ENCODE measurements at places on chromosomes 6 and 20. TPM values are rescaled to one million over a fixed set of nuclear protein-coding genes. Genes with fewer than 3 reads are reported as not detected.

DNA sequence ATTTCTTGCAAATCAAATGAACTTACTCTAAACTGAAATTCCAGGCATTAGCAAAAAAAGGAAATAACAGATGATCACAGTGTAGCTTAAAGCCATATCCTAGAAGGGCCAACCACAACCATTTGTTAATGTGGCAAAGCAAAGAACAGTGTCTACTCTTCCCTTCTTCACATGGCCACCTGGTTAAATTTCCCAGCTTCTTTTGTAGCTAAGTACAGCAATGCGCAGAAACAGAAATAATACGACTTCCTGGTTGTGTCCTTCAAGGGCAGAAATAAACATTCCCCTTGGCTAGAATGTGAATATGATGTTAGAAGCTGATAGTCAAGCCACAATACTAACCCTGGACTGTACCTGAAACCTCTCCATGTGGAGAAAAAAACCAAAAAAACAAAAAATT, 9.6 kb downstream of the SNX3 start:
- H3K27me3 ChIP-seq = no peaks in the 10 kb centered on the region
- H3K36me3 ChIP-seq = no peaks in the 10 kb centered on the region
- no peak overlapping the region for H3K4me3 ChIP-seq
- DNase-seq = no peak

DNA sequence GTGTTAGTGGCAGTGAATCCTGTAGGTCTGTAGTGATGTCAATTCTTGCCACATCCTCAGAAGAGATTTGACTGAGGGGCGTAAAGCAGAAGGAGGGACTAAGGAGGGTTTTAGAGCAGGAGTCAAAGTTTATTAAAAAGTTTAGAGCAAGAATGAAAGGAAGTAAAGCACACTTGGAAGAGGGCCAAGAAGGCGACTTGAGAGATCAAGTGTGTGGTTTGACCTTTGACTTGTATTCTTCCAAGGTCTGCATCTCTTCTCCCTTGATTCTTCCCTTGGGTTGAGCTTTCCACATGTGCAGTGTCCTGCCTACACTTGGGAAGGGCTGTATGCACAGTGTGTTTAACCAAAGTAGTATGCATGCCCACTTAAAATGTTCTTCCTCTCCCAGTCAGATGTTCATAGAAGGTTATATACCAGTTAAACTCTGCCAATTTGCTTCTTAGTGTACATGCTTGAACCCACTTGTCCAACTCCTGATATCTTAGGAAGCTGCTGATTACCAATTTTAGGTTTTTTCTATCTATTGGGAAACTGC, 627.6 kb downstream of the MMUT start:
- H3K27me3 ChIP-seq = no peaks in the 10 kb centered on the region
- no peak overlapping the region for H3K27ac ChIP-seq
- H3K36me3 ChIP-seq = peaks cover 4% of the 10 kb centered on the region
- no peak for DNase-seq

GRCh38 chr6:7624796-7625710, 35.1 kb downstream of the SNRNP48 start:
- H3K4me3 ChIP-seq = no peak overlapping the region
- peaks cover 2% of the 10 kb centered on the region for H3K36me3 ChIP-seq
- DNase-seq = no peak
- no peaks in the 10 kb centered on the region for H3K27me3 ChIP-seq
- H3K27ac ChIP-seq = no peak overlapping the region
- H3K4me1 ChIP-seq = peaks cover 4% of the 10 kb centered on the region

GRCh38 chr6:73325656-73326055, 28.4 kb downstream of the DPPA5 start:
- H3K27ac ChIP-seq = no peak overlapping the region
- H3K4me1 ChIP-seq = no peaks in the 10 kb centered on the region
- H3K4me3 ChIP-seq = no peak overlapping the region
- H3K27me3 ChIP-seq = peaks cover 6% of the 10 kb centered on the region
- DNase-seq = no peak

- H3K27me3 ChIP-seq = no peaks in the 10 kb centered on the region
- H3K36me3 ChIP-seq = no peaks in the 10 kb centered on the region
- no peak overlapping the region for H3K4me3 ChIP-seq
- no peak for DNase-seq
- no peaks in the 10 kb centered on the region for H3K4me1 ChIP-seq
Measured at GRCh38 chr20:39563349-39563748, 601.2 kb downstream of the DHX35 start.

KIAA1755 gene
- total RNA-seq = 17.6 TPM

ECT2L gene
- total RNA-seq = not detected

PHACTR3 gene
- not detected for total RNA-seq

GRCh38 chr6:33812669-33813068, 8.9 kb upstream of the MLN start:
- H3K27me3 ChIP-seq = peaks cover 49% of the 10 kb centered on the region
- H3K27ac ChIP-seq = no peak overlapping the region
- no peak overlapping the region for H3K4me3 ChIP-seq
- peak; percentile 81 for DNase-seq

- H3K27me3 ChIP-seq = peaks cover 29% of the 10 kb centered on the region
- no peak overlapping the region for H3K27ac ChIP-seq
- no peak for DNase-seq
- no peaks in the 10 kb centered on the region for H3K4me1 ChIP-seq
Measured at GRCh38 chr20:44758247-44759101, 12.8 kb downstream of the KCNK15 start.

DNA sequence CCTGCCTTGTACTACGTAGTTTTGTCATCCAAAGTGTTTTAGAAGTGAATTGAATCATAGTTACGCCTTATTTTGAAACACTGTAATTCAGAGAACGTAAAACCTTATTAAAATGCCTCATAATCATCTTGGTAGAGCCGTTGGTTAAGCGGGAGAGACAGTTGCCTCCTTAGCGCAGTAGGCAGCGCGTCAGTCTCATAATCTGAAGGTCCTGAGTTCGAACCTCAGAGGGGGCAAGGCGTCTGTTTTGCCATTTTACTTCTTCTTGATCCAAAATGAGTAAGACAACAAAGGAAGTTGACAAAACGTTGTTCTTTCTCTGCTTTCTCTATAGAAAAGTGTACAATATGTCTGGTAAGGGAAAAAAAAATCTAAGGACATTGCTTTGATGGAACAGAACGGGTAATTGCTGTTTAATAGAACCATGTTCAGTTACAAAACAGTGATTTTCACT, 20.7 kb upstream of the TRIM27 start:
- DNase-seq = no peak
- H3K27ac ChIP-seq = peak overlapping the region; percentile 92
- peak overlapping the region; percentile 79 for H3K4me3 ChIP-seq
- H3K27me3 ChIP-seq = no peaks in the 10 kb centered on the region

CGA gene
- total RNA-seq = not detected

SCAND1 gene
- 58.1 TPM for total RNA-seq

DNA sequence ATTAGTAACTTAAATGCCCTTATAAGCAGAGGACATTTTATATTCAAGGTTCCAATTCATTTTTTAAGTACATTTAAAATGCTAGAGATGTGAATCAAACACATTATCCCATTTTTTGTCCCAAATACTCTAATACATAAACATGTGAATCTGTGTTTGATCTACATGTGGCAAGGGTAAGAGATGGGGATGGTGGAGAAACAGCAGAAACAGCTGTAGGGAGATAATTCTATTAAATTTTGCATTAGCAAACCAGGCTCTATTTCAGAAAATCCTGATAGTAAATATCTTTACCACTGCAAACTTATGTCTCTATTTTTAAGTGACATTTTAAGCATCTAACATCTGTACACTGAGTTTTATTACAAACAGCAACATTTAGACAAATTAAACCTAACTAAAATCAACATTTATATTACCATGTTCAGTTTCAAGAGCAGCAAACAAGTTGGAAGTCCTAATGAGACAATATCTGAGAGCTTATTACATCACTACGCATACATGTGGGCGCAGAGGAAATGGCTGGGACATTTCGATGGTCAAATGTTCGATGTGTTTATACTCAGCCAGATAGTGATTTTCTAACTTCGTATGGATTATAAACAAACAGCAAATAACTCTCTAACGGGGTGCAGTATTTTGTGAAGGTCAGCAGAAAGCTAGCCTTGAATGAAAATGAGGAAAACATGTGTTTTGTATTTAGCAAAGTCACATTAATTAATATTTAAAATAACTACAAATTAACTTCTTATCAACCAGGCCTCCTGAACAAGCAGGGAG, 165.1 kb downstream of the GJA1 start:
- peaks cover 7% of the 10 kb centered on the region for H3K4me1 ChIP-seq
- H3K4me3 ChIP-seq = no peak overlapping the region
- H3K36me3 ChIP-seq = no peaks in the 10 kb centered on the region
- H3K27me3 ChIP-seq = no peaks in the 10 kb centered on the region

- H3K27ac ChIP-seq = no peak overlapping the region
- no peak overlapping the region for H3K4me3 ChIP-seq
- no peaks in the 10 kb centered on the region for H3K4me1 ChIP-seq
Measured at GRCh38 chr20:17059465-17059864, 167.4 kb upstream of the PCSK2 start.

SMOC2 gene
- total RNA-seq = 56.3 TPM

Data from chondrocyte (in vitro differentiated cells).